ENCODE measurements at places on chromosomes 7 and 10. TPM values are rescaled to one million over a fixed set of nuclear protein-coding genes. Genes with fewer than 3 reads are reported as not detected.

The THAP5 gene
- 32.3 TPM for total RNA-seq

The GHRHR gene
- not detected for total RNA-seq

The COL13A1 gene
- total RNA-seq = 7.1 TPM

The CALML5 gene
- total RNA-seq = not detected

The TMEM270 gene
- total RNA-seq = not detected

The ANLN gene
- total RNA-seq = 66.7 TPM

The TRIM74 gene
- total RNA-seq = not detected

The NEURL1 gene
- 3.8 TPM for total RNA-seq

The TRPV6 gene
- 0.80 TPM for total RNA-seq

The BZW2 gene
- 95.3 TPM for total RNA-seq

The TOMM7 gene
- 131 TPM for total RNA-seq

The ATE1 gene
- 24.5 TPM for total RNA-seq

The SLC26A4 gene
- not detected for total RNA-seq

The PRSS1 gene
- total RNA-seq = not detected

The GIMAP2 gene
- total RNA-seq = not detected

The GDF2 gene
- total RNA-seq = not detected

The SERPINE1 gene
- total RNA-seq = 2.0 TPM

The ADAM22 gene
- total RNA-seq = 17.6 TPM

The IFIT2 gene
- not detected for total RNA-seq

The SHTN1 gene
- 6.7 TPM for total RNA-seq

The ABCB4 gene
- total RNA-seq = 1.2 TPM

The OR6V1 gene
- not detected for total RNA-seq

The NOS3 gene
- 13.3 TPM for total RNA-seq

The FAM131B gene
- total RNA-seq = 28.8 TPM

The H2BK1 gene
- not detected for total RNA-seq

The FAM180A gene
- total RNA-seq = not detected

The PSMC2 gene
- 131 TPM for total RNA-seq

The IKZF1 gene
- 1.8 TPM for total RNA-seq

The MXI1 gene
- 6.9 TPM for total RNA-seq

The CTBP2 gene
- 233 TPM for total RNA-seq

The ATP5F1C gene
- total RNA-seq = 339 TPM

The BEND7 gene
- total RNA-seq = 9.6 TPM

The PNLIPRP2 gene
- not detected for total RNA-seq

The SPAM1 gene
- not detected for total RNA-seq

The PRPS1L1 gene
- total RNA-seq = not detected

The LUC7L2 gene
- 53.1 TPM for total RNA-seq

The ARL4A gene
- total RNA-seq = 49.2 TPM

The ADIRF gene
- total RNA-seq = not detected
